ENCODE measurements at places on chromosomes 5 and 9.

GRCh38 chr9:720239-720881, 121.1 kb upstream of the DMRT1 start:
- DNase-seq: no peak

- DNase-seq: no peak
These were observed 59.9 kb downstream of the SLC1A3 start for GRCh38 chr5:36666274-36666673.

DNA sequence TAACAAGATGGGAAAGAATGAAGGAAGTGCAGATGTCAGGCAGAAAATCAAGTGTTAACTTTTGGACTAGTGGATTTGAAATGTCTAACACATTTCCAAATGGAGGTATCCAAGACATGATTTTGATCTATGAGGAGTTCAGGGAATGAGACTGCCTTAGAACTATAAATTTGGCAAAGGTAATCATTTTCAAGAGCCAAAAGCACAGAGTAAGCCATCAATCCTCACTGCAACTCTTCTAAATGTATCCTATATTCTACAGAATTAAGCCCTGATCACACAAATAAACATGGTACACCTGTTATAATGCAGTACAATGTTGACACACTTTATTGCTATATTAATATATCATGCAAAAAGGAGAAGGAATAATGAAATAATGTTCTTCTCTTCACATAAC, 55.6 kb downstream of the SETX start:
- DNase-seq: no peak

GRCh38 chr5:94125107-94125506, 383.7 kb upstream of the POU5F2 start:
- no peak for DNase-seq

DNA sequence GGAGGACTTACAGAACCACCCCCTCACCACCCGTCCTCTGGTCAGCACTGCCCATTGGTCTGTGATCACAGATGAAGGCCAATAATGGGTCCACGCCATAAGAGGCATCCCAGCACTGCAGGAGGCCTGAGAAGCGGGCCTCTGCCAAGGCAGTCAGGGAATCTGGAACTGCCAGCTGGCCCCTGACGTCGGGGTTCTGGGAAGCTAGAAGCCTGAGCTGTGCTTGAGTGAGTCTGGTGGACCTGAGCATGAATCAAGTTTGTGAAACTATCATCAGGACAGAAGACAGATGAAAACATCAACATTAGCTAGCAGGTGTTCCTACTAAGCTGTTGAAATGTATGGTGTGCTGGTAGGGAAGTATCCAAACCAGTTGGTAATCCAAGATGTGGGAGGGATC, 7.8 kb downstream of the ANGPTL2 start:
- no peak for DNase-seq

GRCh38 chr9:128555180-128555721, 2.9 kb downstream of the SPTAN1 start:
- no peak for DNase-seq
